ENCODE measurements at places on chromosomes 12 and 14. TPM values are rescaled to one million over a fixed set of nuclear protein-coding genes. Genes with fewer than 3 reads are reported as not detected.
A peak's percentile ranks its signal among the peaks of the same experiment; 100 is the strongest.

GRCh38 chr14:58151133-58152013 lies 640 bp downstream of the ARMH4 start:
- no peaks in the 10 kb centered on the region for H3K27me3 ChIP-seq
- DNase-seq = peak; percentile 2
- no peaks in the 10 kb centered on the region for H3K36me3 ChIP-seq

The SLC22A17 gene
- total RNA-seq = 21.1 TPM

DNA sequence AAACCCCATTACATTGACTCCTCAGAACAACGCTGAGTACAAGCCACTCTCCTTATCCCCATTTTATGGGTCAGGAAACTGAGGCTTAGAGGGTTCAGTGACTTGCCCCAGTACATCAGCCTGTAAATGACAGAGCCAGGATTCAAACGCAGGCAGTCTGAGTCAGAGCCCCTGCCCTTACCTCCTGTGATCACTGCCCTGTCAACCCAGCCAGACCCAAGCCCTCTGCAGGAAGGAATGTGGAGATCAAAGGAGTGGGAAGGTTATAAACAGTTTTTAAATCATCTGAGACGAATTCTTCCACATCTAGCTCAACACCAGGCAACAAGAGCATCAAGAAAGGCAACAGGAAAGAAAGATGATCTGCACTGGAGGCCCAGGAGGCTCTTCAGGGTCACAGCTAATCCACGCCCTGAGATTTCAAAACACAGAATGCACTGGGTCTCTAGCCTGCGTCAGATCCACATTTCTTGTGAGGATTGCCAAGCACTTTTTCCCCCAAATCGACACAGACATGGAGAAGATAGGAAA lies 38.5 kb downstream of the SPTB start:
- no peaks in the 10 kb centered on the region for H3K36me3 ChIP-seq
- H3K27me3 ChIP-seq = no peaks in the 10 kb centered on the region
- DNase-seq = no peak
- H3K27ac ChIP-seq = no peak overlapping the region
- no peak overlapping the region for H3K4me3 ChIP-seq
- H3K4me1 ChIP-seq = no peaks in the 10 kb centered on the region

The AQP6 gene
- total RNA-seq = not detected

- no peaks in the 10 kb centered on the region for H3K4me1 ChIP-seq
- H3K4me3 ChIP-seq = no peak overlapping the region
- H3K27me3 ChIP-seq = no peaks in the 10 kb centered on the region
- H3K27ac ChIP-seq = no peak overlapping the region
Measured at GRCh38 chr12:74847169-74847568, 309.5 kb downstream of the ATXN7L3B start.

The KLRB1 gene
- 62.2 TPM for total RNA-seq

The WDHD1 gene
- total RNA-seq = 4.0 TPM

DNA sequence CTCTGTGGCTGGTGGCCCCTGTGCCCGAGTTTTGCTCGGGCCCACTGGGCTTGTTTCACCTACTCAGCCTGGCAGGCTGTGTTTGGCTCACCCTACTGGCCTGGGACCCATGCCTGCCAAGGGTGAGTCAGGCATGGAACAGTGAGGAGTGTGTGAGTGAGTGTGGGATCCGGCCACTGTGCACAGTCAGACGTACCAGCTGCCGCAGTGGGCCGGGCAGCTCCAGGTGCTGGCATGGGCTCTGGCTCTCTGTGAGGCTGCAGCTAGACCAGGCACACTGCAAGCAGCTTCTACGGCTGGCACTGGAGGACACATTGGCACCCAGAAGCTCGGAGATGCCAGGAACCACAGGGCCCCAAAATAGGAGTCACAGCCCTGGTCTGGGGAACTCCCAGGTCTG lies 40.6 kb downstream of the HSD17B6 start:
- no peak overlapping the region for H3K27ac ChIP-seq
- no peak for DNase-seq
- H3K27me3 ChIP-seq = no peaks in the 10 kb centered on the region
- H3K4me1 ChIP-seq = no peaks in the 10 kb centered on the region

DNA sequence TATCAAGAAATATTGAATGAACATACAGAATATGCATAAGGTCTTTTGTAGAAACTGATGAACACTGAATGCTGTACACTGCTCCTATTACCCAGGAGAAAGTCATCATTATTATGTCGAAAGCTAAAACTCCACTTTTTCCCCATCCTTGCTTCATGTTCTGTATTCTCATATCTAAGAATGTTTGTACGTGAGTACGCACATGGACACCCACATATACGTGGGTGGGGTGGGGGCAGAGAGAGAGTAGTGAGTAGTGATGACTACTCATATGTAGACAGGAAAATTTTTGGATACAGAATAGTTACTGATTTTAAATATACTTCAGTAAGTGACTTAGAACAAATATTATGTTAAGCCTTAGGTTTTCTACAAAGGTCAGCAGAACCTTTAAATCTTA lies 75.1 kb downstream of the FERMT2 start:
- no peak overlapping the region for H3K4me3 ChIP-seq
- no peak overlapping the region for H3K27ac ChIP-seq

GRCh38 chr12:21942377-21942703 lies 1.1 kb upstream of the ABCC9 start:
- H3K27me3 ChIP-seq = peaks cover 14% of the 10 kb centered on the region
- no peaks in the 10 kb centered on the region for H3K36me3 ChIP-seq
- peaks cover 5% of the 10 kb centered on the region for H3K4me1 ChIP-seq
- DNase-seq = no peak
- no peak overlapping the region for H3K27ac ChIP-seq

DNA sequence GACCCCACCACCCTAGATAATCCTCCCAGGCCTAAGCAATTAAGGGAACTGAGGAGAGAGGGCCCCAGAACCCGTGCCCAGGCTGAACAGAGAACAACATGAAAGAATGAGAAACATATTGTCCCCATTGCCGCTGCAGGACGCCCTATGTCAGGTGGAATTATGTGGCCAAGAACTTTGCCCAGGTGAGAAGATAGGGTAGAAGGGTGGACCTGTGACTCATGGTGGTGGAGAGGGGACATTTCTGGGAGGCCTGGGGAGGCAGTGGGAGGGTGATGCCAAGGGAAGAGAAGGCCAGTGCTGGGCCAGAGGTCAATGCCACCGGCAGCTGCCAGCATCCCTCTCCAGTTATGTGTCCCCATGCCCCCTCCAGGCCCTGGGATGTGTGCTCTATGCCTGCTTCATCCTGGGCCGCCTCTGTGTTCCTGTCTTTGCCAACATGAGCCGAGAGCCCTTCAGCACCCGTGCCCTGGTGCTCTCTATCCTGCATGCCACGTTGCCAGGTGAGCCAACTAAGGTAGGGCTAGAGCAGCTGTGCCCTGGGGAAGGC lies 15.5 kb downstream of the SOAT2 start:
- H3K36me3 ChIP-seq = no peaks in the 10 kb centered on the region
- H3K4me3 ChIP-seq = no peak overlapping the region
- no peak for DNase-seq
- no peak overlapping the region for H3K27ac ChIP-seq
- H3K4me1 ChIP-seq = no peaks in the 10 kb centered on the region

All from CD4-positive, alpha-beta memory T cell (primary cell).